ENCODE measurements at places on chromosomes 12 and 14. TPM values are rescaled to one million over a fixed set of nuclear protein-coding genes. Genes with fewer than 3 reads are reported as not detected.

MORN3 gene
- polyA plus RNA-seq: 1.1 TPM

- DNase-seq: no peak
Measured at GRCh38 chr12:105342464-105342863, 12.0 kb downstream of the C12orf75 start.

KCNC2 gene
- not detected for polyA plus RNA-seq

DNA sequence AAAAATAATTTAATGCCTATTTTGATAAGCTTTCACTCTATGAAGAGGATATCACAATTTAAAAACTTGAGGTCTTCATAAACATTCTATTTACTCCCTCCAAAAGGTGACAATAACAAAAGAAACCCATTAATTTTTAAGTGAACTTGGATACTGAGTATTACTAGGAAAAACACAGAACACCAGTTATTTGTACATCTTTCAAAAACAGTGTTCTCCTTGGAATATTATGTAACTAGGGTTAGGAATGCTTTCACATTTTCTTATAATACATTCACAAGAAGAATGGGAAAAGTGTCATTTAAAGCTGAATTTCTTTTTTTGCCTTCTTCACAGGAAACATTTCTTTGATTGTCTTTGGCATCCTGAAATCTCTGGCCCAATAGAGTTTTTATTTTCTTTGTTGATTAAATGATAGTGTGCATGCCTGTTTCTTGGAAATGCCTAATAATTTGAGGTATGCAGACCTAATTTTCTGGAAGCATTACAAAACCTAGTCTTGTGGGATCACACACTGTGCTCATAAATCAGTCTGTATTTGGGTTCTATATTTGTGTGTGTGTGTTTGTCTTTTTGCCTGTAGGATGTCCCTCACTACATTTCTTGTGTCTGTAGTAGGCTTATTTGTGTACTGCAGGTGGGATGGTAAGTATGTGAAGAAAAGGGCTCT is 76.5 kb downstream of the WNK1 start:
- DNase-seq: no peak

CLEC4D gene
- not detected for polyA plus RNA-seq

- DNase-seq: no peak
Measured at GRCh38 chr12:11633968-11634367, 15.5 kb upstream of the ETV6 start.

DNA sequence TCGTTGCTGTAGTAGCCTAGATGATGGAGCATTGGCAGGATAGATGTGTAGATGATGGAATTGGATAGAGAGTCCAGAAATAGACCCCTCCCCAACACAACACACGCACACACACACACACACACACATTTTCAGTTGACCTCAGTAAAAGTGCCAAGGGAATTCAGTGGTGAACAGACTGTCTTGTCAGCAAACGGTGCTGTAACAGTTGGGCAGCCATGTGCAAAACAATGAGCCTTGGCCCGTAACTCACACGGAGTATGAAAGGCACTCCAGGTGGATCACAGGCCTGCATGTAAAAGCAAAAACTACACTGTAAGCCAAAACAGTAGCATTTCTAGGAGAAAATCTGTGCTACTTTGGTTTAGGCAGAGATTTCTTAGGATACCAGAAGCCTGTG is 87.8 kb downstream of the DDX51 start:
- no peak for DNase-seq

- DNase-seq: no peak
Measured at GRCh38 chr12:65537978-65538377, 259.5 kb downstream of the MSRB3 start.

DNA sequence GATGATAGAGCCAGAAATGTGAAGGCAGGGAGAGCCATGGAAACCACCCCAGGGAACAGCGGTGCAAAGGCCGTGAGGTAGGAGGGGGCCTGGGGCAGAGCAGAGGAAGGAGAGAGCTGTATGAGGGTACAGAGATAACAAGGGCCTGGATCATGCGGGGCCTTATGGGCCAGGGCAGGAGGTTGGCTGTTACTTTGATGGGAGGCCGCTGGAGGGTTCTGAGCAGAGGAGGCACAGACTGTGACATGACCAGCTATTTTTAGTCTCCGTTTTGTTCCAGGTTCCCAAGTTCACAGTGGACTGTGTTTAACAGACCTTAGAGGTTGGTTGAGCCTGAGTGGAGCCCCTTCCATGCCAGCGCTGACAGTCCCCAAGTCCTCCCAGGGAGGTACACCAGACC is 118.6 kb downstream of the GCH1 start:
- DNase-seq: no peak

DNA sequence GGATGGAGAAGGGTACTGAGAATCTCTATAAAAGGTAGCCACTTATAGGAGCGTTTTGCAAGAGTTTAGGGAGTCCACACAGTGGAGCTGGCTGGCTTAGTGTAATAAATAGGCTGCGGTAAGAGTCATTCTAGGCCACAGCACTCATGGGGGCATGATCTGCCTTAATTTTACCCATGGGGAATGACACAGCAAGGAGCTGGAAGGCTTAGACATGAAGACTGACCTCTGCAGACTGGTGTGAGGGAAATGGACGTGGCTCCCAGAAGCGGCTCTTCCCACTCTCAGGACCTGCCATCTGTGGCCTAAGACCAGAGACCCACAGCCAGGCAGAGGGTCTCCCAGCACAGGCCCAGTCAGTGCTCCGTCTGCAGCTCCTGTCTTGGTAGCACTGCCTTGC is 173.3 kb downstream of the PPM1H start:
- DNase-seq: no peak

- DNase-seq: no peak
Measured at GRCh38 chr14:72722201-72722785, 171.6 kb downstream of the DPF3 start.

DNA sequence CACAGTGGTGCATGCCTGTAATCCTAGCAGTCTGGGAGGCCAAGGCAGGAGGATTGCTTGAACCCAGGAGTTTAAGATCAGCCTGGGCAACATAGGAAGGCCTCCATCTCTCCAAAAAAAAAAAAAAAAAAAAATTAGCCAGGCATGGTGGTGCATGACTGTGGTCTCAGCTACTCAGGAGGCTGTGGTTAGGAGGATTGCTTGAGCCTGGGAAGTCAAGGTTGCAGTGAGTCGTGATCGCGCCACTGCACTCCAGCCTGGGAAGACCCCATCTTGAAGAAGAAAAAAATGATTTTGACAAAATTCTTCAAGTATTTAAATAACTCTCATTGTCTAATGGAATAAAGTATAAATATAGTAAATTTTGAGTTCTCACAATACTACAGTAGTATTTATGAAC is 219.2 kb upstream of the SSTR1 start:
- no peak for DNase-seq

FIGNL2 gene
- 0.21 TPM for polyA plus RNA-seq

STON2 gene
- not detected for polyA plus RNA-seq

FOXN4 gene
- polyA plus RNA-seq: 0.29 TPM

OR6S1 gene
- not detected for polyA plus RNA-seq

DNA sequence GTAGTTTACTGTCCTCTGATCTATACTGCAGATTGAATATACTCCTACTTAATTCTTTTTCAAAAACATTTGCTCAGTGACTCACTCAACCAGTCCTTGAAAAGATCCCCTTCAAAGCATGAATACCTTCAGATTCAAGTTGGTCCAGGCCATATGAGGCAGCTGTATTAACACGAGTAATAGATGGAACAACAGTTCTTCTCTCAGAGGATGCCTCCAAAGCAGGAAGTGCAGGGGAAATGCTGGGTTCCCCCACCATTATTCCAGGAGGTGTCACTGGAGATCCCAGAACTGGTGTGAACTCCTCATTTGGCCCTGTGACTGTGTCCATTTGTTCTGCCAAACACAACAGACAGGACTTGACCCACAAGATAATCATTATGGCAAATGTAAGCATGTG is 20.6 kb downstream of the ARMH4 start:
- DNase-seq: no peak

LRRC43 gene
- not detected for polyA plus RNA-seq

NANOG gene
- polyA plus RNA-seq: 0.02 TPM

- no peak for DNase-seq
Measured at GRCh38 chr12:65279369-65280112, 1.1 kb downstream of the MSRB3 start.

- DNase-seq: no peak
Measured at GRCh38 chr14:101369194-101369915, 191.9 kb upstream of the DIO3 start.

- no peak for DNase-seq
Measured at GRCh38 chr12:39772821-39773259, 153.2 kb upstream of the ABCD2 start.

DNA sequence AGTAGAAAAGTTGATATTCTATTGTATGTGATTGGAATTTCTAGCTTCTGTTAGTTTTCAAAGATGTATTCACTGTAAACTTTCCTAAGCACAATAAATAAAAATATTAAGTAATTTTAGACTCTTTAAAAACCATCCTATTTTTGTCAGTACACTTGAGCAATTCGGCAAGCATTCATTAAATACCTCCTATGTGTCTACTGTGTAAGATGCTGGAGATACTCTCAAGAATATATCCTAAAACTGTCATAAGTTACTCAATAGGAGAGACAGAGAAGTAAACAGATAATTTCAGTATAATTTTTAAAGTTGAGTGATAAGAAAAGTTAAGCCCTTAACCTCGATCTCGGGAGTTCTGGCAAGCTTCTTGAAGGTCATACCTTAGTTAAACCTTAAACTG is 46.1 kb downstream of the FANCM start:
- no peak for DNase-seq

MAP1LC3B2 gene
- 10.3 TPM for polyA plus RNA-seq

CAPZA3 gene
- polyA plus RNA-seq: not detected

DLGAP5 gene
- polyA plus RNA-seq: not detected

CLEC4C gene
- not detected for polyA plus RNA-seq

DNA sequence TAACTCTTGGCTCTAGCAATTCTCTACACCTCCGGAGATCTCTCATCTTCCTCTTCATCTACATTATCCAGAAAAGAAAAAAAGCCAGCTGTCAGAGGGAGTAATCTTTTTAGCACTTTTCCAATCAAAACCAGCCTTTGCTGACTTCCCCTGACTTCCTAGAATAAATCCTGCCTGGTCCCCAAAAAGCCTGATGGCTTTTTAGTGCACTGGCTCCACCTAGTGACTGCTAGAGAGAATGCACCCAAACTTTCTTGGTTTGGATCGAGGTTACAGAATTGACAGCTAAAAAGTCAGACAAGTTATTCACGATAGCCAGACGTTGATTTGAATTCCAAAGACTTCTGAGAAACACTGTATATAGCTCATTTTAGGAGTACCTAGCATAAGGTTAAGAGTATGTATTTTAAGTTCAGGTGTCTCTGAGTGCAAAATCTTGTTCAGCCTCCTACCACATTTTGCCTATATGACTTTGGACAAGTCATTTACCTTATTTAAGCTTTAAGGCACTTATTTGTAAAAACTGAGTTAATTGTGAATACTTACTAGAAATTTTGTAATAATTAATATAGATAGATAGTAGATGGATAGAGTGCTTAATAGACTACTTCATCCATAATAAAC is 185.7 kb upstream of the GRIN2B start:
- no peak for DNase-seq

PLEK2 gene
- polyA plus RNA-seq: 1.2 TPM

- no peak for DNase-seq
Measured at GRCh38 chr14:91901449-91902226, 34.3 kb upstream of the TC2N start.

GRCh38 chr12:129877411-129877810 is 26.4 kb downstream of the TMEM132D start:
- no peak for DNase-seq

GRCh38 chr12:57089271-57090245 is 644 bp downstream of the NAB2 start:
- peak; percentile 61 for DNase-seq

- peak; percentile 12 for DNase-seq
Measured at GRCh38 chr14:50666772-50667683, 1.1 kb downstream of the SAV1 start.

DNA sequence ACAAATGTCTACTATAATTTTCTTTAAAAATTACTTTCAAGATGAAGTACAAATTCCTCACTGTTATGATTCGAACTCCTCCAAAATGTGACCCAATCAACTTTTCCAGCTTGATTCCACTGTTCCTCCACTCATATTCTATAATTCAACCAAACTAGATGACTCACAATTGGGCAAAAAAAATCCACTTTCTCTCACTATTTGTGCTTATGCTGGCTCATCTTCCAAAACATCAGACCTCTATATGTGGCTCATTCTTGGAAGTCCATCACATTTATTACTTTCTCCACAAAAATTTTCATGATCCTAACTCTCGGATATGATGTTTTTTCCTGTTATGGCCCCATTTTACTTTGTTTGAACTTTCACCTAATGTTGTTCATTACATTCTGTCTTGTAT is 26.9 kb upstream of the RXYLT1 start:
- DNase-seq: no peak

DNA sequence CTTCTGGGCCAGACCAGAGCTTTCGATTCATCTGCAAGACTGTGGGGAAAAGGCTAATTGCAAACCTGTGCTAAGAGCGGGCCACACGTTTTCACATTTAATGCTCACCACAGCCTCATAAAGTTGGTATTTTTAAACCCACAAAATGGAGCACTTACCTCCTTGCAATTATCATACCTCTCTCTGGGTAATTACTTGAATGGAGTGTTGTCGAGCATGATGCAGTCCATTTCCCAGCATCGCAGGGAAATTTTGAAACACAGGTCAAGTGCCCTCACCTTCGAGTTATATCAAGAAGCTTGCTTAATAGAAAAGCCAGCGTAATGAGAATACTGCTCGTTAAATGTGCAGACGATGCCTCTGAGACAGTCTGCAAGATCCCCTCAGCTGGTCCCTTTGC is 8.8 kb upstream of the IFI27L2 start:
- no peak for DNase-seq

TAS2R50 gene
- not detected for polyA plus RNA-seq

GRCh38 chr12:12718853-12719252 is 1.7 kb downstream of the CDKN1B start:
- DNase-seq: no peak

- no peak for DNase-seq
Measured at GRCh38 chr14:38900887-38901286, 202.1 kb downstream of the SEC23A start.

DNA sequence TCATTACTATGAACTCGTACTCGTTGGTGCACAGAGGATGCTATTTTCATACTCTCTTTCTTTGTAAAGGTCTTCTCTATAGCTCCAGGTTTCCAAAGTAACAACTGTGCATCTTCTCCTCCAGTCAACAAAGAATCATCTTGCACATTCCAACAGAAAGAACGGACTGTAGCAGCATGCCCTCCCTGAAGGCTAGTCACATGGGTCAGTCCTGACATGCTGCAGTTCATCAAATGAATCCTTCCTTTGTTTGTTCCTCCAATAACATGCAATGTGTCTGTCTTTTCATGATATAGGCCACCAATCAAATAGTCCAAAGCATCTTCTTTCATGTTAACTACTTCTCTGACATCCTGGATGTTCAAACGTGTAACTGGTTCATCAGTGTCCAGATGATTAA is 42.9 kb downstream of the WDR89 start:
- DNase-seq: no peak

KRT6C gene
- not detected for polyA plus RNA-seq

DNA sequence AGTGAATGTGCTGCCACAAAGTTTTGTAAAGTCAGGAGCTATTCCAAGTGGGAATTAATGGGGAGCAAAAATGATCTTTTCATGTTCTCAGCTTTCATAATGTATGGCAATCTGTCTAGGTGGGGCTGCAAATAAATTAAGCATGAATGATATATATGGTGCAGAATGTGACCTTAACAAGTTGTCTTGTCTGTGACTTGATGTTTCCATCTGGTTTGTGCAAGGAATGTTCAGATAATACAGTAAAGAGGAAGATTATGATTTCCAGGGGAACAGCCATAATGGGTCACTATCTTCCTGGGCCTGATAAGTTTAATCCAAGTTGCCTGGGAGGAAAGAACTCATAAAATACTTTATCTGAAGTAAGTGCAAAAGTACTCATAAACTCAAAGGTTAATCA is 1815.8 kb upstream of the FLRT2 start:
- DNase-seq: no peak
